SK-N-MC (cell line): ENCODE measurements at places on chromosomes 3 and 15.

DNA sequence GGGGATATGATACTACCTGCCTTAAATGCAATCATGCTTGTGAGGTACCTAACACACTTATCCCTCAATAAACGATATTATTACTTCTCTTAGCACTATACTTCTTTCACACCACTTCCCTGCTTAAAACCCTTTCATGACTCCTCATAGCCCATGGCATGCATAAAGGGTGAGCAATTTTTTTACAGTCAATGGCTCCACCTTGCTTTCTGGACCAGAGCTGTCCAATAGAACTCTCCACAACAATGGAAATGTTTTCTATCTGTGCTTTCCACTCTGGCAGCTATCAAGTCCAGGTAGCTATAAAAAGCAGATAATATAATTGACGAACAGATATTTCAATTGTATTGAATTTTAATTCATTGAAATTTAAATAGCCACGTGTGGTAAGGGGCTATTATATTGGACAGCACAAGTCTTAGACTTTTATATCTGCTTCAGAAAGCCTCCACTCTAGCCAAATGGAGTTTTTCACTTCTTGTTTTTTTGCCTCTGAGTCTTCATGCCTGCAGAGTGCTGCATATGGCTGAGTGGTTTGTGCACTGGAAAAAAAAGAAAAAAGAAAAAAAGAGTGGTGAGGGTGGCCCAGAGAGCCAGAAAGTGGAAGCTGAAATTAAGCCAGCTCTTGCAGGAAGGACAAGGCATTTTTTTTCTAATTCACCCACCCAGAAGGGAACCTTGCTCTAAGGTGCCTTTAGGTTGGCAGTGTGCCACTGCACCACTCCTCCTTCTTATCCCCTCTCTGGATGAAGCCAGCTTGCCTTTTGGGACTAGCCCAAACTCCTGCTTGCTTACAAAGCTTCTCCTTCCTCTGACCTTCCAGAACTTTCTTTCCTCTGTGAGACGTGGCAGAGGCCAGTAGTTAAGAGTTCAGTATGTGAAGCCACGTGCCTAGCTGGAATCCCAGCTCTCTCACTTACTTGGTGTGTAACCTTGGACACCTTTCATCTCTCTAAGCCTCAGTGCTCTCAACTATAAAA is 239.0 kb upstream of the LRTM1 start:
- no peak for DNase-seq

DNA sequence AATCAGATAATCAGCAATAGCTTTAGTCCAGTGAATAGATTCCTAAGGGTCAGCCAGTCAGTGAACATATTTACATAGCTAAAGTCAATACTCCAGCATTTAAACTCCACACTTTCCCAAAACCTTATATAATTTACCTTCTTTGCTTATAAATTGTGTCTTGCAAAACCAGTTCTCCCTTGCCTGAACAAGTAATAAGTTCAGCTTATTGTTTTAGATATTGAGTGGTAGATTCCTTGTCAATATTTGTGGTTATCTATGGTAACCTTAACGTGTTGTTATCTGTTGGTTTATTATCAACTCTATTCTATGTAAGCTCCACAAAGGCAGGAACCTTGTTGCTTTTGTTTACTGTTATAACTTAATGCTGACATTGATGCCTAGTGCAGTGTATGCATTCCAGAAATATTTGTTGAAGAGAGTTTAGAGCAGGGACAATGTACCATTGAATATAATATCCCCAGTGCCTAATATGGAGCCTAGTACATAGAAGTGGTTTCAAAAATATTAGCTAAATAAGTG is 24.0 kb downstream of the PLSCR5 start:
- no peak for DNase-seq

DNA sequence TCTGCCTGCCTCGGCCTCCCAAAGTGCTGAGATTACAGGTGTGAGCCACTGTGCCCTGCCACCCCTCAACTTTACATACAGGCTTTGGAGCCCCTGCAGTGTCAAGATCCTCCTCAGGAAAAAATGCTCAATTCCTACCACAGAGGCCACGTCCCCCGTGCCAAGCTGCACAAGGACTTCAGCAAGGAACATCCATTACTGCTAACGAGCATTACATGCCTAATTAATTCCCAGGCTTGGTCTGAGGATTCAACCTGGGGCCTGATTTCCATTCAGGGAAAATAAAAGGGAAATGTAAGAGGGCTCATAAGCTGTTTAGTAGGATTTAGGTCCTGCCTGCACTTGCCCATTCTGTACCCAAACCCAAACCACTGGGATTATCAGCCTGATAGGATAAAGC is 161.4 kb downstream of the RAB11A start:
- no peak for DNase-seq

DNA sequence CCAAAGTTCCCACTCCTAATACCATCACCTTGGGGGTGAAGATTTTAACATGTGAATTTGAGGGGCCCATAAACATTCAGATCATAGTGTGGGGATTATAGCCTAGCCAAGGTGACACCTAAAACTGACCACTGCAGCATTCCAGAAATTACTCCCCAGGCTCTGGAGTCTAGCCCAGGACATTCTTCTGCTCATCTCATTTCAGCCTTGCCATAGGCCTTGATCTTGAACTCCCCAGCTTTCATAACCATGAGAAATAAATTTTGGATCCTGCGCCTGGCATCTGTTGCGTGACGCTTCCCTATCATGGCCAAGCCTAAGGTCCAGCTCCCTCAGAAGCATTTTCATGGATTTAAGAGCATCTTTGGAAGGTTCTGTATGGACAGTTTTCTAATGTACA is 502.9 kb upstream of the THBS1 start:
- DNase-seq = no peak

DNA sequence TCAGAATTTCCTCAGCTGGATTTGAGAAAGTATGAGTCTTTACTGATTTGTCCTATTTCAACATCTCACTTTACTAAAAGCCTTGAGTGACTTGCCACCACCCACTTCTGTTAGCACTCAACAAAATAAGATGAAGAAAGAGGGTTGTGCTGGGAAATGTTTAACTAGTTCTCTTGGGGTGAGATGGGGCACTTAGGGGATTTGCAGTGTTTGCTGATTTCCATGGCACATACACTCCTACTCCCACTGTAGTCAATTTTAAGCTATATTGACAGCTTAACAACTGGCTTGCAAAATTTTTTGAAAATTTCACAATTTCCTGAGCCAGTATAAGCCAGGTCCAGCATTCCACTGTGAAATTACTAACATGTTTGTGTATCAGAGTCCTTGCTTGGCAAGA is 463.1 kb upstream of the ARHGEF26 start:
- no peak for DNase-seq

DNA sequence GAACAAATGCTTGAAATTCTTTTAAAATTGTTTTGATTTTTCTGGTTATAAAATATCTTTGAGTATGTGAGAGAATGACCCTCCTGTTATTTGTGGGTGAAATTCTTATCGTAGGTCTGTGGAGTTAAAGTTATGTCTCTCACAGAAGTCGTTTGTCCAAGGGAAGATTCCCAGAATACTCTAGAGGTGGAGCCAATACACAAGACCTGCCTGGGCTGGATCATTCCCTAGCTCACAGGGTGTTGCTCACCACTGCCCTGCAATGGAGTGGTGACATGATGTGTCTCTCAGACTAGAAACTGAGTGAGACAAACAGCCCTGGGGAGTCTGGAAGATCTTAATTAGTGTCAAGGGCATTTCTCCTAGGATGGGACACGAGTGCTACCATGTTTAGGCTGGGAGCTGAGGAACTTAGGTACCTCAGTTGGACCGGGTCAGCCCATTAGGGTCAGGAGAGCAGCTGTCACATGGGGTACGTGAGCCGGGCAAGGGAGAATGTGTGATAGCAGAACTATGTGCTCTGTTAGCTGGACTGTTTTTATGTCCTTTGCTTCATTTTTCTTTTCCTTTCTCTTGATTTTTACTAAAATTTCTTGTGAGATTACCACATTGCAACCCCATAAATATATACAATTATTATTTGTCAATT is 53.6 kb upstream of the MYO5C start:
- no peak for DNase-seq

- DNase-seq = no peak
These were observed 152.9 kb downstream of the PTPRG start for GRCh38 chr3:61714225-61714624.

GRCh38 chr3:141738891-141739363 is 829 bp downstream of the RNF7 start:
- DNase-seq = no peak

- peak; percentile 16 for DNase-seq
These were observed 17.3 kb downstream of the C3orf18 start for GRCh38 chr3:50550079-50550736.

DNA sequence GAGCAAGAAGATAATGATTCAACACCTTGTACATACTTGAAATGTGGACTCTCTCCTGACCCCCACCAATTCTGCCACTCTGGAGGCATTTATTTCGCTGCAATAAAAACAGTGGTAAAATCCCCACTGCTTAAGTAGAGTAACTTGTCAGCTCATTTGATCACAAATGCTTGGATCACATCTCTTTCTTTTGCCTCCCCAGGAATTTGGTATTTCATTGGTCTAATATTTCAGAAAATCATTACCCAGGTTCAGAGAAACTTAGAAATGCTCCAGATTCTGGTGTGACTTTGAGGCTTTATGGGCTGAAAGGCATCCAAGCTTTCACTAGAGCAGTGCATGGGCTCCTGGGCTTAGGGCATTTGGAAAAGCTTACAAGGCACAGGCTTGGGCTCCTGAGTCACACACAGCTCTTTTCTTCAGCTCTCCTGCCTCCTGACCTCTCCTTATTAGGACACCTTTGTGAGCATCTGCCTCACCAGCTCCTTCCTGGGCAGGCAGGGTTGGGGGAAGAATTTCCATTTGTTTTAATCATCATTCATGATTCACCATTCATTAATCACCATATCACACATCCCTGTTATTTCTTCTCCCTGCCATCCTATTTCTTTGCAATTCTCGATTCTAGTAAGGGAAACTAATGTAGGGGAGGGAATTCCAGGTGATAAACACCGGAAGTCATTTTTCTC is 22.5 kb downstream of the CDCP1 start:
- DNase-seq = no peak

DNA sequence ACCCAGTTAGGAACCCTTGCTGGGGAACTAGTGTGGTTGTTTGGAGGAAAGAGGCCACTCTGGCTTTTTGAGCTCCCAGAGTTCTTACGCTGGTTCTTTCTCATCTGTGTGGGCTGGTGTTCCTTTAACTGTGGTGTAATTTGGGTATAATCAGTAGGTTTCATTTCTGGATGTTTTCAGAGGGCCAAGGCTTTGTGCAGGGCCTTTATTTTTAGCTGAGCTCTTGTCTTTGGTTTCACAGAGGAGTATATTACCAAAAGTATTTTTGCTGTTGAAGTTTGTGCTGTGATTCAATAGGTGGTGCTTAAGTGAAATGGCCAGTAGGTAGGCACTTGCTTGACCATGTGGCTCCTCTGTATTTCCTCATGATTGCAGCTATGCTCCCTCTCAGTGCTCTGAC is 357.9 kb downstream of the KCNH8 start:
- no peak for DNase-seq

GRCh38 chr3:183449391-183449790 is 21.0 kb upstream of the MCF2L2 start:
- DNase-seq = no peak

- DNase-seq = no peak
These were observed 52.9 kb downstream of the KLF15 start for GRCh38 chr3:126304291-126304690.

DNA sequence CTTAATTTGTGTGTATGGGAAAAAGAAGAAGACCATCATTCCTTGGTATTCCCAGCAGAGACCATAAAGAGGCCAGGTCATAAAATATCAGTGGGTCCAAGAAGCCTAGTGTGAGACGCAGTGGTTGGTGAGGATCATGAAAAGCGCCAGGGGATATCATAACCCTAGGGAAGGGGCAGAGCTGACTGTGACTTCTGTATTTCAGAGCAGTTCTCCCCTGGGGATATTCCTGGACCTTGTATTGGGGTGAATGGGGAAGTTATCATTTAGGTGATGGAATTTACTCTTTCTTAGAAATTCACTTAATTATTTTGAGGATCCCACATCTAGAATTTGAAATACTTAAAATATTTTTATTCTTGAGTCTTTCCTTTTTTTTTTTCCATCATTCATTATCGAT is 34.9 kb upstream of the UMPS start:
- no peak for DNase-seq

- no peak for DNase-seq
These were observed 179.6 kb downstream of the FEZF2 start for GRCh38 chr3:62193586-62194345.

GRCh38 chr3:42500909-42501308 is 1.5 kb upstream of the VIPR1 start:
- DNase-seq = no peak

DNA sequence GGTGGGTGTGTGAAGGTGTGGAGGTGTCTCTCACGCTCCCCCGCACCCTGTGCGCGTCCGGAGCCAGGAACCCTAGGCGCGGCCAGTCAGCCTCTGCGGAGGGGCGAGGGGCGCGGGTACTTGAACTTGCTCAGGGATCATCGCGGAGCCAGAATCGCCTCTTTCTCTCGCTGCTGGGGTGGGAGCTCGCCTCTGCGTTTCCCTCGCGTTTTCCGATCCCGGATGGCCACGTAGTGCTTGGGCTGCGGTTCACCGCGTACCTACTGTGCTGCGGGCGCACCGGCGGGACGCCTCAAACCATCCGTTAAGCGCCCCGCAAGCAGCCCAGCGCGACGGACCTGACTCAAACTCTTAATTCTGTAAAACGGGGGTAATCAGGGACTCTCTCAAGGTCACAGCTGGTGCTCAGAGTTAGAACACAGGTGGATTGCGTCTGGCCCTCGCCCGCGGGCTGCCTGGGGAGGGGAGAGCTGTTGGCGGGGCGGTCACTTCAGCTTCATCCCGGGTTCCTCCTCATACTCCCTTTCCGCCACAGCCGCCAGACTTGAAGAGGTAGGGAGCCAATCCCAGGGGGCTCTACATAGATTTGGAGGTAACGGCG is 686 bp downstream of the MYRIP start:
- no peak for DNase-seq

- no peak for DNase-seq
These were observed 114.6 kb upstream of the MELTF start for GRCh38 chr3:197144188-197144587.

DNA sequence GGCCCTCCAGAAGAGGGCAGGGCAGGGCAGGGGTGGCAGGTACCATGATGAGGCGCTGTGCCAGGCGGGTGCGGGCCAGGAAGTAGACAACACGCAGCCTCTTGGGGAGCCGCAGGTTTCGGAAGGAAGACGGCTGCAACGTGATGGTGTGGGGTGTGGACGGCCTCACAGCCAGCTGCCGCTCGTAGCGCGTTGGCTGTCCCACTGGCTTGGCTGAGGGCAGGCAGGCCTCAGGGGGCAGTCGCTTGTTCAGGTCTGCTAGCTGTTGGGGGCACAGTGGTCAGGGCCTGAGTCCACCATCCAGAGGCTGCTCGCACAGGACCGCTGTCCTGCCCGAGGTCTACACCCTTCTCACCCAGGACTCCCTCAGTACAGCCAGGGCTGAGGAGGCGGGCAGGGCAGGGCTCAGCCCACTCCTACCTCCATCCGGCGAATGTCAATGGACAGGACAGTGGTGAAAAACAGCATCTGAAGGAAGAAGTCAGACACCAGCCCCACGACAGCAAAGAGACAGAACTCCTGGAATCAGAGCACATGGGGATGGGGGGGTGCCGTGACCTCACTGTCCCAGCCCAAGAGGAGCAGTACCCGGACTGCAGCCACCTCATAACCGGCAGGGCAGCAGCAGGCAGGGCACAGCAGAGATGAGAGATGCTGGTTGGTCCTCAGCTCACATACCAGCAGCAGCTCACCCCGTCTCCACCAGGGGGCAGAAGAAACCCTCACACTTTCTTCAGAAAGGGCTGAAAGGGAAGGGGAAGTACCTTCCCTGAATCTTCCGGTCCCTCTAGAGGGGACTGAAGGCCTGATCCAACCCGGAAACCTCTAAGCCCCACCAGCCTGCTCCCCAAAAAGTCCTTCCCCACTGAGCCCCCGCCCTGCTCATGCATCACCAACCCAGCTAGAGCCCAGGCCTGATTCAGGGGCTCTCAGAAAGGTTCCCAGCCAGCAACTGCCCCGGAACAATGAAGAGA is 40.0 kb downstream of the PTPN23 start:
- peak; percentile 34 for DNase-seq
